ENCODE measurements at places on chromosomes 3 and 15. TPM values are rescaled to one million over a fixed set of nuclear protein-coding genes. Genes with fewer than 3 reads are reported as not detected.

IQCF5 gene
- total RNA-seq: not detected

IL20RB gene
- 0.58 TPM for total RNA-seq

HTR3E gene
- total RNA-seq: not detected

SLC22A13 gene
- total RNA-seq: not detected

ATP10A gene
- 1.5 TPM for total RNA-seq

PCSK6 gene
- 0.35 TPM for total RNA-seq

POLQ gene
- total RNA-seq: 14.5 TPM

DPH3 gene
- total RNA-seq: 15.4 TPM

GNAT1 gene
- not detected for total RNA-seq

CD96 gene
- total RNA-seq: 0.45 TPM

EFCC1 gene
- total RNA-seq: not detected

All from GM12878 (cell line).